Activated CD8-positive, alpha-beta T cell treated with anti-CD3 and anti-CD28 coated beads, Interleukin-2, amount 10 ng/mL, durations not matched to agents 7 days and 5 days (primary cell): ENCODE measurements at places on chromosomes 13 and 19. TPM values are rescaled to one million over a fixed set of nuclear protein-coding genes. Genes with fewer than 3 reads are reported as not detected.

Gene GIPR
- total RNA-seq, result 9.2 TPM

Gene HIPK4
- total RNA-seq, result not detected

Gene C2CD4C
- total RNA-seq, result not detected

Gene LMTK3
- total RNA-seq, result 3.7 TPM

DNA sequence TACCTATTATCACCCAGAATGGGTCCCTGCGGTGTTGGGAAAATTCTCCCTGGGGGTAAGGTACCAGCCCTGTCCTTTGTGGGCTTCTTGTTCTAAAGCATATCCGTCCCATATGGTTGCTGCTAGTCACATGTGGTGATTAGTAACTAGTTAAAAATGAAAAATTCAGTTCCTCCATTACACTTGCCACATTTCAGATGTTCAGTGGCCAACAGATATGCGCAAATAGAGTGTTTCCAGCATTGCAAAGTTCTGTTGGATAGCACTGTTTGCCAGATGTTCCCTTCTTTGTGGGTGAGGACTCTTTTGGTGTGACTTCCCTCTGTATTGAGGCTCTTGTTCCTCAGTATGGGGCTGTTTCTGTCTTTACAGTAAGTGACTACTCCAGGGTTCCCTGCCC lies 3.8 kb downstream of the CNOT3 start:
- H3K36me3 ChIP-seq, result peaks cover 56% of the 10 kb centered on the region
- H3K27me3 ChIP-seq, result no peaks in the 10 kb centered on the region
- H3K4me3 ChIP-seq, result no peak overlapping the region
- no peak overlapping the region for H3K27ac ChIP-seq

DNA sequence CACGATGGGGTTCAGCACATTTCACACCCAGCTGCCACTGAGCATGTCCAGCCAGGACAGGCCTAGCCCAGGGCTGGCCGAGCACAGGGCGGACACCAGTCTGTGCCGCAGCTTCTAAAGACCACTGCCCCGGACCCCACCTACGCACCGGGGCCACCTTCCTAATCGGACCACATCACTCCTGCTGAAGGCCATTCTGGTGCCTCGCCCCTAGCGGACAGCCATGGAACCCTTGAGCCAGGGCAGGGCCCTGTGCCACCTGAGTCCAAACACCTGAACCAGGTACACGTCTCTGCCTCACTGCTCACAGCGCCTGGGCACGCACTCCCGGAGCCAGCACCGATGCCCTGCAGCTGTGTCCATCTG lies 8.4 kb upstream of the C13orf46 start:
- no peak overlapping the region for H3K27ac ChIP-seq
- H3K4me3 ChIP-seq, result no peak overlapping the region
- H3K27me3 ChIP-seq, result no peaks in the 10 kb centered on the region
- no peak for DNase-seq

DNA sequence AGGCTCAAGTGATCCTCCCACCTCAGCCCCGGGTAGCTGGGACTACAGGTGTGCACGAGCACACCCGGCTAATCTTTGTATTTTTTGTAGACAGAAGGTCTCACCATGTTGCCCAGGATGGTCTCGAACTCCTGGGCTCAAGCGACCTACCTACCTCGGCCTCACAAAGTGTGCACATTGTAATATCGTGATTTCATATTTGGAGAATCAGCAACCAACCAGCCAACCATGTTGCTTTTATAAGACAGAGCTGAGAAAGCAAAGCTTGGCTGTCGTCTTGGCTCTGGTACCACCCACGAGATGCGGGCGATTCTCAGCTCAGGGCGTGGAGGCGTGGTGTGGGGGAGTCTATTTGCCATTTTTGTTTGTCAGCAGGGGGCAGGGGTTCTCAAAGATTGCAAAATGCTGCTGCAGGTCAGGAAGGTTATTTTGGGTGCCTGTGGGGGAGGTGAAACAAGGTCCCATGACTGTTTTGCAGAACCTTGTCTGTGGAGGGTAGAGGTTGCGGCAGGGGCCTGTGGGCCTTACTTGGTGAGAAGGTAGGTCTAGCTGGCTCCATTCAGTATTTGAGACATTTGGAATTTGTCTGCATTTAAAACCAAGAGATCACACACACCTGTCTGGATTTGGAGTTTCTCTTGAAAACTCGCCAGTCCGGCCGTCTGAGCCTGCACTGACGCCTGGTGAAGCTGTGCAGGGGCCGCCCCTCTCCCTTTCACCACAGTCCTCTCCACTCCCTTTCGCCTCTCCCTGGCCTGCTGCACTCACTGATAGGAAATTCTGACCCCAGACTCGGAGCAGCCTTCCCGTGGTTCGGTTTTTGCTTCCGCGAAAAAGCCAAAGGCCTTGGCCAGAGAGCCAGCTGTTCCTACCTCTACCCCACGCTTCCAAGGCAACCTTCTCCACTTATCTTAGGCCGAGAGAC lies 15.4 kb downstream of the TNFAIP8L1 start:
- DNase-seq, result no peak
- H3K4me3 ChIP-seq, result no peak overlapping the region
- peaks cover 5% of the 10 kb centered on the region for H3K4me1 ChIP-seq
- H3K27me3 ChIP-seq, result no peaks in the 10 kb centered on the region
- peaks cover 17% of the 10 kb centered on the region for H3K36me3 ChIP-seq

GRCh38 chr19:33432015-33432414 lies 58.5 kb downstream of the CEBPG start:
- H3K4me3 ChIP-seq, result no peak overlapping the region
- peaks cover 10% of the 10 kb centered on the region for H3K4me1 ChIP-seq
- H3K27ac ChIP-seq, result no peak overlapping the region
- DNase-seq, result no peak
- H3K36me3 ChIP-seq, result no peaks in the 10 kb centered on the region
- H3K27me3 ChIP-seq, result no peaks in the 10 kb centered on the region

GRCh38 chr19:3096267-3096901 lies 2.2 kb downstream of the GNA11 start:
- peaks cover 37% of the 10 kb centered on the region for H3K27me3 ChIP-seq
- H3K36me3 ChIP-seq, result no peaks in the 10 kb centered on the region
- DNase-seq, result no peak

- H3K27me3 ChIP-seq, result peaks cover 13% of the 10 kb centered on the region
- peak overlapping the region; percentile 99 for H3K27ac ChIP-seq
- peak overlapping the region; percentile 94 for H3K4me3 ChIP-seq
- peaks cover 23% of the 10 kb centered on the region for H3K36me3 ChIP-seq
- DNase-seq, result peak; percentile 34
Measured at GRCh38 chr13:76992548-76993001, 694 bp downstream of the CLN5 start.

DNA sequence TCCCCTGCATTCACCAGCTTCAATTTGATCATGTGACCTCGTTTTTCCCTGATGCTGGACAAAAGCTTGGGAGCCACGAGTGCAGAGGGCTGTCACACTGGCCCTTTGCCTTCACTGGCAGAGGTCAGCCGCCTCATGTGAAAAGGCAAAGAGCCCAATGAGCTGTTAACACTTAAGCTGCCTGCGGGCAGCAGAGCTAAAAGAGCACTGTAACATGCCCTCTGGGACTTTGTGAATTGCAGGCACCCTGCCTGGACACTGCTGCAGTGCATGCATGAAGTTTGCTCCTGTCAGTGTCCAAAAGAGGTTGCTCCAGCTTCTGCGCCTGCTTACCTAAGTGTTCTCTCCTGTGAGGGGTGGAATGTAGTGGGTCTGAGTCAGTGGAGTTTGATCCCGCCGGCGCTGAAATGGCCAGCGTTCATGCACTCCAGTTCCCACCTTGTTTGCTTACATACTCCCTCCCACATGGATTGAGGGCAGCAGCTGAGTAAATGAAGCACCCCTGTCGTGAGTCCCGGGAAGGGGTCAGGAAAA lies 193.7 kb downstream of the RFC3 start:
- no peak overlapping the region for H3K4me3 ChIP-seq
- no peaks in the 10 kb centered on the region for H3K27me3 ChIP-seq
- no peak overlapping the region for H3K27ac ChIP-seq
- H3K4me1 ChIP-seq, result no peaks in the 10 kb centered on the region
- DNase-seq, result no peak
- no peaks in the 10 kb centered on the region for H3K36me3 ChIP-seq

GRCh38 chr13:31898378-31899071 lies 133.0 kb upstream of the FRY start:
- H3K27me3 ChIP-seq, result peaks cover 20% of the 10 kb centered on the region
- H3K27ac ChIP-seq, result peak overlapping the region; percentile 19
- no peaks in the 10 kb centered on the region for H3K36me3 ChIP-seq
- H3K4me1 ChIP-seq, result peaks cover 20% of the 10 kb centered on the region

- peaks cover 4% of the 10 kb centered on the region for H3K36me3 ChIP-seq
- H3K4me1 ChIP-seq, result peaks cover 52% of the 10 kb centered on the region
- H3K4me3 ChIP-seq, result no peak overlapping the region
- no peaks in the 10 kb centered on the region for H3K27me3 ChIP-seq
- DNase-seq, result no peak
Measured at GRCh38 chr19:5985098-5985783, 7.3 kb upstream of the RANBP3 start.

GRCh38 chr13:26253262-26253786 lies 605 bp upstream of the CDK8 start:
- peaks cover 26% of the 10 kb centered on the region for H3K4me1 ChIP-seq
- peaks cover 3% of the 10 kb centered on the region for H3K36me3 ChIP-seq
- H3K27me3 ChIP-seq, result no peaks in the 10 kb centered on the region

GRCh38 chr19:41584260-41584810 lies 8.4 kb downstream of the CEACAM21 start:
- peaks cover 44% of the 10 kb centered on the region for H3K36me3 ChIP-seq
- DNase-seq, result no peak
- no peak overlapping the region for H3K4me3 ChIP-seq
- no peaks in the 10 kb centered on the region for H3K4me1 ChIP-seq
- no peak overlapping the region for H3K27ac ChIP-seq
